ENCODE measurements at places on chromosomes 4 and X.

DNA sequence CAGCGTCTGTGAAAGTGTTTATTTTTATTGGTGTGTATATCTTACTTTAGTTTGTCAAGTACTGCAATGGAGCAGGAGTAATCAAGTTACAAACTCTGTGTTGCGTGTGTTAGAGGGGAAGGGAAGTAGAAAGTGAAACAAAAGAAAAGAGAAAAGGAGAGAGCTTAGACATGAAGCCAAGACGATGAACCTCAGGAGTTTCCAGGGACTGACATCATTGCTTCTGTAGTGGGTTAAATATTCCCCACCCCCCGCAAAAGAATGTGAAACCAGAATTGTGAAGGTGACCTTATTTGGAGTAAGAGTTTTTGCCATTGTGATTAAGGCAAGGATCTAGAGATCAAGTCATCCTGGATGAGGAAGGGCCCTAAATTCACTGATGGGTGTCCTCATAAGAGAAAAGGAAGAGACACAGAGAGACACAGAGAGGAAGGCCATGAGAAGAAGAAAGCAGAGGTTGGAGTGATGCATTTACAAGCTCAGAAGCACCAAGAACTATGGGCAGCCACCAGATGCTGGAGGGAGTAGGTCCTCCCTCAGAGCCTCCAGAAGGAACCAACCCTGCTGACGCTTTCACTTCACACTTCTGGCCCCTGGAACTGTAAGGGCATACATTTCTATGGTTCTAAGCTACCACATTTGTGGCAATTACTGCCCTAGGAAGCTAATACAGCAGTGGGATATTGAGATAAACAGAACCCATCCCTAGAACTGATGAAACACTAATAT lies 173.6 kb upstream of the SFRP2 start:
- no peak for DNase-seq

GRCh38 chr4:43282534-43282933 lies 390.0 kb downstream of the GRXCR1 start:
- DNase-seq: no peak

GRCh38 chrX:11908371-11908770 lies 150.3 kb downstream of the MSL3 start:
- peak; percentile 18 for DNase-seq

GRCh38 chrX:114619874-114620273 lies 36.0 kb downstream of the HTR2C start:
- DNase-seq: no peak

DNA sequence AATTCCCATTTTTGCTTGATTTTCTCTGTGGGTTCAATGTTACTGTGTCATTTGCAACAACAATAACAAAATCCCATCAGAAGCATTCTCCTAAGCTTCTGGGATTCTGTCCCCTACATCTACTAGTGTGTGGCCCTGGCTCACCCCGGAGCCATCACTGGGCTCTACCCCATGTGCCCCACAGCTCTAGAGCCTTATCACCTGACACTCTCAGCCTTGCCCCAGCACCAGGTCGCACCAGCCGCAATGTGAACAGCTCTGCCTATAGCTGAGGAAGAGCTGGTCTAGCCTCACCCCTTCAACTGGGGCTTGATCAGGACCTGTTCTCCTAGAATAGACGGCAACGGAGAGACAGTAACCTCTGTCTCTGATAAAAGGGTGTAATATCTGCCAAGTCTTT lies 161.7 kb downstream of the SHROOM3 start:
- DNase-seq: no peak

GRCh38 chrX:38318606-38319005 lies 8.7 kb downstream of the RPGR start:
- DNase-seq: no peak

- DNase-seq: no peak
These were observed 54.1 kb upstream of the PRPS1 start for GRCh38 chrX:107574054-107574683.

DNA sequence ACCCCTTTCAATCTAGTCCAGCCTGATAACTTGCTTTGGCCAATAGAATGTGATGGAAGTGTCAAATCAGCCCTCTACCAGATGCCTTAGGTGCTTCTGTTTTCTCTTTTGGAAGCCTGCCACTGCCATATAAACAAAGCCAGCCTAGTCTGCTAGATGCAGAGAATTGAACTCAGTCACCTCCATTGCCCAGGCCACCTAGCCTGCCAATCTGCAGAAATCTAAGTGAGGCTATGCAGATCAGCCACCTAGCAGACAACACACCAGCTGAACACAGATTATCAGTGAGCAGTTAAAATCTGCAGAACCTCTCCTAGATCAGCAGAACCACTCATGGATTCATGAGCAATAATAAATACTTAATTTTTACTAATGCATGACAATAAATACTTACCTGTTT lies 1108.2 kb downstream of the PCDH18 start:
- DNase-seq: no peak

- DNase-seq: no peak
These were observed 58.2 kb downstream of the PDE5A start for GRCh38 chr4:119570401-119570800.

DNA sequence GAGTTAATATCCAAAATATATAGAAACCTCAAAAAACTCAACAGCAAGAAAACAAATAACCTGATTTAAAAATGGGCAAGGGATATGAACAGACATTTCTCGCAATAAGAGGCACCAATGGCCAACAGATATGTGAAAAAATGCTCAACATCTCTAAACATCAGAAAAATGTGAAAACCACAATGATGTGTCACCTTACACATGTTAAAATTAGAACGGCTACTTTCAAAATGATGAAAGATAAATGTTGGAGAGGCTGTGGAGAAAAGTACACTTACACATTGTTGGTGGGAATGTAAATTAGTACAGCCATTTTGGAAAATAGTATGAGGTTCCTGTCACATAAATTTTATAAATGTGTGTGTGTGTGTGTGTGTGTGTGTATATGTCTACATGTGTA lies 731.3 kb downstream of the DMD start:
- DNase-seq: no peak

- DNase-seq: no peak
These were observed 3.5 kb downstream of the EMD start for GRCh38 chrX:154382483-154383069.

- no peak for DNase-seq
These were observed 16.9 kb downstream of the SYNPO2 start for GRCh38 chr4:118905566-118905965.

DNA sequence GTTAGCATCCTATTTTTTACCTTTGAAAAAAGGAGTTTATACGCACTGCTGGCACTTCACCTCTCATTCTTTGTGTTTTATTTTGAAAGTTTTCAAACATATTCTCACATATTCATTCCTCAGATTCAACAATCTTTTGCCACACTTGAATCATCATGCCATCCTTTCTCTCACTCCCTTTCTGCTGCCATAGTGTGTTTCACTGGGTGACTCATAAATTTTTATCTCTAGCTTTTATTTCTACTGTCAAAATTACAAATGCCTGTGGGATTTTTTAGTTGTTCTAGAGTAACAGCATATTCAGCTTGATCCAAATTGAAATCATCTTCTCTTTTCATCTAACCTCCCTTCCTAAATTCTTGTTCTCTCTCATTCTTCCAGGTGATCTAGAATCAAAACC lies 28.0 kb downstream of the MFSD8 start:
- no peak for DNase-seq

DNA sequence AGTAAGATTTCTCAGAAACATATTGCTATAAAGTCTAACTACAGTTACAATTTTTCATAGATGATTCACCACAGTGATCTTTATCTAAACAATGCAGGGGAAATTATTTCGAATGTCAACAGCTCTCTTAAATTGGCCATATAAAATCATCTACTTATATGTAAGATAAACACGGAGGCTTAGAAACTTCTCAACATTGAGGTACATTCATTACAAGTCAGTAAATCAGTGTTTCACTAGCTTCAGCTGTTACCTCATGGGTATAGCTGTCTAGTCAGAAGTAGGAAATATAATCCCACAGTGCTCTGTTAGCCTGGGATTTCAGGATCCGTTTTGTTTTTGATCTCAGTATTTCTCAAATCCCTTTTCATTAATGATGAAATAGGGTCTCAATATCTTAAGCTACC lies 43.2 kb downstream of the PCDH7 start:
- DNase-seq: no peak

DNA sequence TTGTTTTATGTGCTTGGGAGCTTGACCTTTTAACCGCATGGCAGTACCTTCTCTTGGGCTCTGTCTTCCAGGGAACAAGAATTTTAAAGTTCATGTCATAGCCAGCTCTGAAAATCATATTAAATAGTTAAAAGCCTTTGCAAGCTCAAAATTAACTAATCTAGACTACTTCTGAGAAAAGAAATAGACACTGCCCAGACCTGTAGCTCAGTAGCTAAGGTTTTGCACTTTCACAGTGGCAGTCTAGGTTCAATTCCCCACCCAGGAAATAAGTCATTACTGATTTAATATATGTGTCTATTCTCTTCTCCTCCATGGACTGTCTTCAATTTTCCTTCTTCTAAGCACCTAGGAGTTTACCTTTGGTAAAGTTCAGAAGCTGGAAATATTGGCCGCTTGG lies 27.4 kb downstream of the HSD17B11 start:
- DNase-seq: no peak

DNA sequence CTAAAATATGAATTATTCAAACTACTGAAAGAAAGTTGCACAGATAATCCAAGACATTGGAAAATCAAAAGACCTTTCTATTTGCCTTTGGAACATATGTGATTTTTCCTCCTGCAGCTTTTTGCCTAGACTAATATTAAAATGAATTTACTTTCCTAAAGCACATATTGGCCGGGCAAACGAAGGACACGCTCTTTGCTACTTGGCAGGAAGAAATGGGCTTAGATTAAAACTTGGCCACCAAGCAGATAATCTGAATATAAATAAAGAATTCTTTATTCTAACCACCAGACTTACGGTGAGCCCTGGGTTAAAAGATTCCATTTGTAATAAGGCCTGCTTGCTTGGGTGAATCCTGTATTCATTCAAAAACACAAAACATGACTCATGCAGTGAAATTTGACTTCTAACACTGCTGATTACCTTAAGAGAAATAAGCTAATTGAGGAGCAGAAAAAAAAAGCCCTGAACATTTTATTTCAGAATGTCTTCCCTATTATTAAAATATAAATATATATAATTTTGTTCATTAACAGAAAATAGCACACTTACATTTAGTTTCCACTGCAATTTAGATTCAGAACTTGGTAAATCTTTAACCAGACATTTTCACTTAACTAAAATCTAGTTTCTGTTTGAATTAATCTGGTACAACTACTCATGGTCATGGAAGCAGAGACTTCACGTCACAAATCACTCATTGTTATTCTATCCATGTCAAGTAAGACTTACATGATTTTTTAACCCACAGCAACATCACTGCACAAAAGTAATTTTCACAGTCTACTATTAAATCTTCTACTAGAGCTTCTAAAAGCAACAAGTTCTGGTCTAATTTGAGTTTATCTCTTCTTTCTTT lies 116.1 kb upstream of the PLAC1 start:
- DNase-seq: no peak

GRCh38 chr4:37896206-37896860 lies 5.4 kb downstream of the TBC1D1 start:
- no peak for DNase-seq

DNA sequence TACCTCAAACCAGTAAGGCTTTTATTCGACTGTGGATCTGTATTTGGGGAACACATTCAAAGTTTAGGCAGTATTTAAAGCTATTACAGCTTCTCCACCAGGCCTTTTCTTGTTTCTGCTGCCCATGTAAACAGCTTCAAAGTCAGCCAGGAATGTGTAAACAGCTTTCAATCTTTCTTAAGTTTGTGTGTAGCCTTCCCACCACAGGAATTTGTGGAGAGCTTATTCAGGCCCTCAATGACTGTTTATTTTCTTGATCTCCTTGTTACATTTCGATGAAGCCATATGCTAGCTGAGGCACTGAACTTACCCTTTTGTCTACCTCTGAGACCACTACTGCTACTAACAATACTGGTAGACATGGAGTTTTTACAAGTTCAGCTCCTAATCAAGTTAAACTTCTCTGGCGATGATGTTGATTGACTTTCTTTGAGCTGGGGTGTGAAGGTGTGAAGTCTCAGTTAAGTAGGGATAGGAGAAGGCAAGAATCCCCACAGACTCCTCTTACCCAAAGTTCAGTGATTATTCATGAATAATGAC lies 72.6 kb downstream of the NWD2 start:
- no peak for DNase-seq

DNA sequence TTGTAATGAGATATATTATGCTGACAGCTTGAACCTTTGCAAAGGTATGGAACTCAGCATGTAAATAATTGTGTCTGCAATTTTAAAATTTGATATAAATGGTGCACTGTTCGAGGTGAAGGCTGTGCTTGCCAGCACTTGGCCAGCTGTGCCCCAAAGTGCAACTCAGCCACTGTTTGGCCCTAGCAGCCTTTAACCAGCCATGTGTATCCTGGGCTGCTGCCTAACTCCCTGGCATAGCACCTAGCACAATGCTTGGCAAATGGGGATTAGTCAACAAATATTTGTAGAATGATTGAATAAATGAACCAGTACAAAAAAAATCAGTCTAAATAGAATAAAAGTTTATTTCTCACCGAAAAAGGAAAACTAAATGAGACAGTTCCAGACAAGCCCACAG lies 83.8 kb upstream of the ZIC3 start:
- no peak for DNase-seq

DNA sequence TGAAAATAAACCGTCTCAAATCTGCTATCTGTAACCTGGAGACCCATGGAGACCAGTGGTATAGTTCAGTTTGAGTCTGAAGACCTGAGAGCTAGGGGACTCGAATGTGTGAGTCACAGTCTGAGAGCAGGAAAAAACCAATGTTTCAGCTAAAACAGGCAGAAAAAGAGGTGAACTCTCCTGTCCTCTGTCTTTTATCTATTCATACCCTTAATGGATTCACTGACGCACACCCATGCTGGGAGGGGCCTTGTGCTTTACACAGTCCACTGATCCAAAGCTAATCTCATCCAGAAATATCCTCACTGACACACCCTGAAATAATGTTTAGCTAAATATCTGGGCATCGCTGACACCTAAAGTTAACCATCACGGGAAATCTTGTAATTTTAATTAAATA lies 297.9 kb downstream of the GPM6A start:
- no peak for DNase-seq

GRCh38 chr4:5447755-5448154 lies 260.6 kb downstream of the EVC2 start:
- no peak for DNase-seq

GRCh38 chrX:51747671-51748070 lies 4.4 kb downstream of the GSPT2 start:
- no peak for DNase-seq

GRCh38 chr4:173538909-173539445 lies 8.9 kb upstream of the HAND2 start:
- DNase-seq: no peak

DNA sequence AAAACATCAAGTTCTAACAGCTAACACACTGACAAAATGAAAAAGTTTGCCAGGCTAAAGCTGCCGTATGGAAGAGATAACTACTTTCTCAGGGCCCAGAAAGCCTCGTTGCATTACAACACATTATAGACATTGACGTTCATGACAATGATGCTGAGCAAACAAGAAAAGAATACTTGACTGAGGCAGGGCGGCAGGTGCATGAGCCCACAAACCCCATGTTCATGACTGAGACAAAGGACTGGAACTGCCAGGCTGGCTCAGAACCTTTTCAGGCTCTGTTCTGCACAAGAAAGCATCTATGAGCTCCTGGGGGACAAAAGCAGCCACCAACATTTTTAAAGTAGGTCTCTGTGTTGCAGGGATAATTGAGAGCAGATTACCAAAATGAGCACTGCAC lies 13.6 kb downstream of the TLR6 start:
- no peak for DNase-seq

GRCh38 chrX:70664726-70665125 lies 220.1 kb downstream of the DLG3 start:
- no peak for DNase-seq

All from DMS 273 treated with DMSO at 0.1 percent for 48 hours (cell line).